ENCODE measurements at places on chromosomes 11 and 22. TPM values are rescaled to one million over a fixed set of nuclear protein-coding genes. Genes with fewer than 3 reads are reported as not detected.

DNA sequence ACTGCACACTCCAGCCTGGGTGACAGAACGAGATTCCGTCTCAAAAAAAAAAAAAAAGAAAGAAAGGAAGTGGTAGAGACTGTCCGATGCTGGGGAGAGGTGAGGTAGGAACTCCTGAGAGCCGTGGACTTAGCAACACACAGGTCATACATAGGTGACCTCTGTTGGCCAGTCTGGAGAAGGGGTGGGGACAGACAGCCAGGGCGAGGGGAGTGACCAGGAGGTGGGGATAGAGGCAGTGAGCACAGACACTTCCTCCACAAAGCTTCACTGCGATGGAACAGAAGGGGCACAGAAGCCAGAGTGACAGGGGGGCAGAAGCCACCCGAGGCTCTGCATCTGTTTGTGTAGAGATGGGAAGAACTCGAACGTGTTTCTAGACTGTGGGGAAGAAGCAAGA is 47.1 kb downstream of the MYH9 start:
- no peak for DNase-seq

GRCh38 chr11:7021318-7021717 is 1.0 kb downstream of the NLRP14 start:
- DNase-seq: no peak

DNA sequence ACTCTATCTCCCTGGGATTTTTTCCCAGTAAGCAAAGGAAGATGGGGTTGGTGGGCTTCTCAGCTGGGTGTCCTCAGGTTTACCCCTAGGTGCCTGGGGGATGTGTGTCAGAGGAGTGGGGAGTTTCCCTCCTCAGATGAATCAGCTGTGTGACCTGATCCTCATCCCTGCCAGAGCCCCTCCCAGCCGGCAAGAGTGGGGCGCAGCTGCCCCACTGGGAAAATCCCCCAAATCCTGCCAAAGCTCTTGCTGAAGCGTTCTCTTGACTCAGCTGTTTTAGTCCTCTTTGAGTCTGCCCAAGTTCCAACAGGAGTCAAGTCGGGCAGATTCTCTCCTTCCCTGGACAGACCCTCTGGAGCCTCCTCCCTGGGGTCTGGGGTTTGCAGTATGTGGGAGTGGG is 6.0 kb downstream of the C11orf68 start:
- DNase-seq: no peak

- no peak for DNase-seq
Measured at GRCh38 chr11:132103021-132103420, 732.6 kb downstream of the NTM start.

Gene EHF
- 0.18 TPM for total RNA-seq

- DNase-seq: peak; percentile 34
Measured at GRCh38 chr11:117411736-117412135, 84.1 kb downstream of the CEP164 start.

Gene LRRC74B
- total RNA-seq: not detected

- no peak for DNase-seq
Measured at GRCh38 chr22:47032956-47033647, 270.7 kb downstream of the TBC1D22A start.

DNA sequence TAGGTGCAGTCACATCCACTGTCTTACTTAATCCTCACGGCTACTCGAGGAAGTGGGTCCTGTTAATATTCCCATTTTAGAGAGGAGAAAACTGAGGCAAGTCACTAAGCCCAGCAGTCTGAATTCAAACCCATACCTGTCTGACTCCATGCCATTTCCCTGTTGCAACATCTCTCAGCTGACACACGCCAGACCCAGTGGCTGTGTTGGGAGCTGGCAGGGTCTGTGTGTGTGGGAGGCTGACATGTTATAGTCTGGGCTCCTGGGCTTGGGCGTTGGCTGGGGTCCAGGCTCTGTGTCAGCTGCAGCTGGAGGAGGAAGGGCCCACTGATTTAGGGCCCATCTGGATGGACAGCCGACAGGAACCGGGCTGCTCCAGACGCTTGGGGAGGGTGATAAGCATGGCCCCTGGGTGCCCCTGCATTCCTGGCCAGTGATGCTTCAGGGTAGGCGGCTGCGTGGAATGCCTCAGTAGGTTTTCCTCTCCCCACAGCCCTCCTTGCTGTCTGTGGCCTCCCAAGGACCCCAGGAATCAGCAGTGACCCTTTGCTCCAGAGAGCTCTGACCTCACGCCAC is 562.5 kb downstream of the MN1 start:
- DNase-seq: peak; percentile 75

DNA sequence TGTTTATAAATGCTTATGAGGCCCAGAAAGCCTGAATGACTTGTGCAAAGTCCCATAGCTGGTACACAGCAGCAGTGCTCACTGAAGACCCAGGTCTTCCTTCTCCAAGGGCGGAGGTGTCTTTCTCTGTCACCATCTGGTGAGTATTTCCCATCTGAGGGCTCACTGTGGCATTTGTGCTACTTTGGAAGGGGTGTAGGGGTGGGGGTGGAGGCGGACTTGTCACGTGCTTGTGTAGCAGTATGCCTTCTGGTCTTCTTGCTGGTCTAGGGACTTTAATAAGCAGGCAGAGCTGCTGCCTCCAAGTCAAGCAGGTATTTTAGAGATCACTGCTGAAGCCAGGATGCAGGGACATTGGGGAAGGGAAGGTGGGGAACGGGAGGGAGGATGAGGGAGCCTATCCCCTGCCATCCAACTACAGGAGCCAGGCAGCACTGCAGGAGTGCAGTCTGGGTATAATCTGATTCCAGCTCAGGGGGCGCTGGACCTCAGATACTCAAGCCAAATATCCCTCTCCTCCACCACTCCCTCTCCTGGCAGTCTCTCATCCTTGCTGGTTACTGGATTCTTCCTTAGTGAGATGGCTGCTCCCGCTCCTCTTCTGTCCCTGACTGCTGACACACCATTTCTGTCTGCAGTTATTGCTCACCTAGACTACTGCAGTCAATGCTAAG is 3.4 kb downstream of the ABCC8 start:
- DNase-seq: no peak

Gene KIF18A
- total RNA-seq: 0.89 TPM

GRCh38 chr11:16528639-16529038 is 172.3 kb upstream of the SOX6 start:
- no peak for DNase-seq

DNA sequence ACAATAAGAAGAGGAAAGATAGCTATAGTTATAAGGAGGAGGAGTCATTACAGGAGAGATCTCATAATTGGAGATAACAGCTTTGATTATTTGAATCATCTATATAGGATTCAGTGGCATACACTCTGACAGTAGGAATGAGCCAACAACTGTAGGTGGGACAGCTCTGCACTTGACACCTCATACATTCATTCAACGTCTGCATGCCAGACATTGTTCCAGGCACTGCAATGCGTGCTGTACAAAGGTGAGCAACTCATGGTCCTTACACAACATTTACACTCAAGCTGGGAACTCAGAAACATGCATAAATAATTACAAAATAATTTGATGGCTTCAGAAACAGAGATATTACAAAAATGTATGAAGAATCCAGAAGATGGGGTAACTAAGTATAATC is 154.3 kb downstream of the MSANTD4 start:
- no peak for DNase-seq

DNA sequence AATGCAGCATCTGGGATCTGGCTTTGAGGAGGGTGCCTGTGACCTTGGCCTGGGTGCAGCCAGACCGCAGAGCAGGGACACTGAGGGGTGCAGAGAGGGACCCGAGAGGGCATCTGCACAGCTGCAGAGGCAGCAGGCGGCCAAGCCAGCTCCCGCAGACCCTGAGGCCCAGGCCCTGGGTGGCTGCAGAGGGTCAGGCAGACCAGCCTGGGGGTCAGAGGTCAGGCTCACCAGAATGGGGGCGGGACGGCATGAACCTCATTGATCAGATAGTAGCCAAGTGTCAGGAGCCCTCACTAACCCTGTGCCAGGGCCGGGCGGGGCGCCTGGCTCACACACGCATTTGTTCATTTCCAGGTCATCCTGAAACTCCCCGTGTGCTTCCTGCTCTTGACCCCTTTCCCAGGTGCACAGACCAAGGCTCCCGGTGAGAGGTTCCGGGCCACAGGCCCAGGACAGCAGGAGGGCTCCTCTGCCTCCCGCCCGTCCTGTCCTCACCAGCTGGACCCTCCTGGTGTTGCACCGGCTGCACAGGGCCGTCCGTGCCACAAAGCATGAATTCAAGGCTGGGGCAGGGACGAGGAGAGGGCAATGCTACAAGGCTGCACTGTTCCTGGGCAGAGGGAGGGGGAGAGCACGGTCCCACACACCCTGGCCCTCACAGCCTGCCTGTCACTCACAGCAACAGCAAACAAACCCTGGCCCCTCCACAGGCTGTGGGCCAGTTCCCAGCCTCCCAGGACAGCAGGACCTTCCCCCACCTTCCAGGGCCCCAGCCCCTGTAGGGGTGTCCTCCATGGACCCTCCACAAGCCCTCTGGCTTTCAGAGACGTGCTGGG is 3.3 kb downstream of the RTN4R start:
- DNase-seq: no peak

Gene WT1
- total RNA-seq: 0.98 TPM

- no peak for DNase-seq
Measured at GRCh38 chr11:114279792-114280546, 16.2 kb upstream of the NNMT start.

DNA sequence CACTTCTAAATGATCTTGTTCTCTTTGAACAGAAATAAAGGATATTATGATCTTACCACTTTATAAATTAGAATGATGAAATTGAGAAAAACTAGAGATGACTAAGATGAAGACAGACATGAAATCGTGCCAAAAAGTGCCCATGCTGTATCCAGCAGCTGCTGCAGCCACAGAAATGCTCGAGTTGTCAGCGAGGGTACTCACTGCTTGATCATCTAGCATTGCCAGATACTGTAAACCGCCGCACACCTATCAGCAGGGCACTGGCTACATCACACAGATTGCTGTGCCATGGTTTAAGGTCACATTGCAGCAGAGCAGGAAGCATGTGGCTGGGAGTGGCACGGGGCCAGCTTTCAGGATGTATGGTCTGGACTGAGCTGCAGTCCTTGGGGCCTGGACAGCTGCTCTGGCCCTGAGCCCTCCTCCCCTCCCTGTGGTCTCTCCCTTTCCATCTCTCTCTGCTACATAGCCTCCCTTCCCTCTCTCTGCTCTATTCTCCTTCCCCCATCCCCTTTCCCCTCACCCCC is 51.0 kb upstream of the SEPTIN5 start:
- DNase-seq: no peak

GRCh38 chr22:29925402-29925801 is 42.4 kb downstream of the MTMR3 start:
- no peak for DNase-seq

Gene SLC29A2
- 2.3 TPM for total RNA-seq

DNA sequence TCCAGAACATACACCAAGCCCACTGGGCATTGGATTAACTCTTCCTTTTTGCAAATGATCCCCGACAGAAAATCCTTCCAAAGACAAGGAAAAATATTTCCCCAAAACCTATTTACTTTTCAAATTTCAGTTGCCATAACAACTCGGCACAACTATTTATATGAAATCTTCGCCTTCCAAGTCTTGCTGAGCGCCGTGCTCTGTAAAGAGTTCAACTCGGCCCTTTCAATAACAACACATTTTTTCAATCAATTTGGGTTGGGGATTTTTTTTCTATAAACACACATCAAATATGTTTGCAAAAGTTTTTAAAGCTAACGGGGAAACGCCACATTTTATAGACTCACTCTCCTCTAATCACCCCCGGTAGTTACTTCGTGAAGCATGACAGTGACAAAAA is 333.8 kb downstream of the MN1 start:
- DNase-seq: no peak

Gene GLYAT
- total RNA-seq: 2.6 TPM

- no peak for DNase-seq
Measured at GRCh38 chr11:106329273-106330018, 252.0 kb downstream of the AASDHPPT start.

Gene PHF21A
- 82.2 TPM for total RNA-seq

Gene MCM5
- total RNA-seq: 23.0 TPM

DNA sequence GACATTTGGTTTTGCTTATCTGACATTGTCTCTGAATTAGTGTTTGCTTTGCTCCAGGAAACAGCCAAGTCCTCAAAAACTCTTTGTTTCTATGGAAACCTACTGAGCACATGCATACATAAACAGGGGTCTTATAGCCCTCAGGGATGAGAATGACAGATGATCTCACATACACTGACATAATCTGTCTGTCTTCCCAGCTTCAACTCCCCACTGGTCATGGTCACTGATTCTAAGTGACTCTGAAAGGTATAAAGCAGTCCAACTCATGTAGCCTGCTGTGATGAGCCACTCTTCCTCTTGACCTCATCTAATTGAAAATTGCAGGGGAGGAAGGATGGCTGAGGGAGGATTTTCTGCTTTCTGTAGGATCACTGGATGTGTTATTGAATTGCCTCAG is 12.6 kb downstream of the ZNF143 start:
- DNase-seq: no peak

GRCh38 chr11:70912226-70912840 is 340.0 kb downstream of the SHANK2 start:
- DNase-seq: no peak

GRCh38 chr22:49322231-49322630 is 505.4 kb downstream of the BRD1 start:
- DNase-seq: peak; percentile 14

All from sciatic nerve (tissue), 2 donors.